ENCODE measurements at places on chromosomes 1 and 21.
A peak's percentile ranks its signal among the peaks of the same experiment; 100 is the strongest.

GRCh38 chr1:23810818-23811540, 10.4 kb upstream of the GALE start:
- DNase-seq: no peak

GRCh38 chr1:193104502-193104906, 710 bp downstream of the GLRX2 start:
- peak; percentile 15 for DNase-seq

- no peak for DNase-seq
Measured at GRCh38 chr21:45833414-45833813, 148.2 kb upstream of the COL6A1 start.

GRCh38 chr21:44345495-44345894, 6.3 kb upstream of the CFAP410 start:
- DNase-seq: no peak

DNA sequence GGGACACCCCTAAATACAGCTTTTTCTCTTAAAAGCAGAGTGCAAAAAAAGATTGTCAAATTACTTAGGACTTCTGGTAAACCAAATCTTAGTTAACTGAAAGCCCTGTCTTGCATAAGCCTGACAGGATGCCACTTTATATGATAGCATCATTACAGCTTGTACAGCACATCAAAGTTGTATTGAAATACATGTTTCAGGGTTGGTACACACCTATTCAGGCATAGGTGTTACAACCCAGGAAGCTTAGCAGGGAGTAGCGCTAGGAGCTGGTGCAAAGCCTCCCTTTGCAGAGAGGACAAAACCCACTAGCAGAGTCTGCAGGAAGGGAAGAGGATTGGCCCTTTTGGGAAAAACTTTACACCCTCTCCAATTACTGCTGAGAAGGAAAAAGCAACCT, 258.9 kb upstream of the SGIP1 start:
- DNase-seq: peak; percentile 20

DNA sequence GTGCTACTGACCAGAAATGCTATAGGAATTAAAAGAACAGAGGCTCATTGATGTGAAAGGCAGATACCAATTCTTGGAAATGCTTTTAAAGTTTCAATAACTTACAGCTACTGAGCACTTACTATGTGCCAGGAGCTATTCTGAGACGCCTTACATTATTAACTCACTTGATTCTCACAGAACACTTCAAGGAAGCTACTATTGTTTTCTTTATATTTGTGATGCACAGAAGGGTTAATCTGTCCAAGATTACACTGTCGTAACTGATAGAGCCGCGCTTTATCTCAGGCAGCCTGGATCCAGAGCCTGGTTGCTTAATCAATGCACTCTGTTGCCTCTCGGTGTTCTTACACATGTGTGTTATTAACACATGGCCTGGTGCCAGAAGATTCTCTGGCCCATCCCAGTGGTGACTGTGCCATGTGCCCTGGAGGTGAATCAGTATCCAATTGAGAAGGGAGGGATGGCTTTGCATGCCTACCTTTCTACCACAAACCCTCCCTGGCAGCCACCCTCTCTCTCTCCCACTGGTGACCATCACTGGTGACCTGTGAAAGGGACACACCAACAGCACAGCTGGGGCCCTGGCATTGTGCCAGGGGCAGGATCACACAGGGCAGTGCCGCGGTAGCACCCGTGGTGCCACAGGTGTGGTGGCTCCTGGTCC, 8.8 kb downstream of the FMO1 start:
- DNase-seq: no peak
